GM23338 (cell line): ENCODE measurements at places on chromosomes 7 and 10.
A peak's percentile ranks its signal among the peaks of the same experiment; 100 is the strongest.

DNA sequence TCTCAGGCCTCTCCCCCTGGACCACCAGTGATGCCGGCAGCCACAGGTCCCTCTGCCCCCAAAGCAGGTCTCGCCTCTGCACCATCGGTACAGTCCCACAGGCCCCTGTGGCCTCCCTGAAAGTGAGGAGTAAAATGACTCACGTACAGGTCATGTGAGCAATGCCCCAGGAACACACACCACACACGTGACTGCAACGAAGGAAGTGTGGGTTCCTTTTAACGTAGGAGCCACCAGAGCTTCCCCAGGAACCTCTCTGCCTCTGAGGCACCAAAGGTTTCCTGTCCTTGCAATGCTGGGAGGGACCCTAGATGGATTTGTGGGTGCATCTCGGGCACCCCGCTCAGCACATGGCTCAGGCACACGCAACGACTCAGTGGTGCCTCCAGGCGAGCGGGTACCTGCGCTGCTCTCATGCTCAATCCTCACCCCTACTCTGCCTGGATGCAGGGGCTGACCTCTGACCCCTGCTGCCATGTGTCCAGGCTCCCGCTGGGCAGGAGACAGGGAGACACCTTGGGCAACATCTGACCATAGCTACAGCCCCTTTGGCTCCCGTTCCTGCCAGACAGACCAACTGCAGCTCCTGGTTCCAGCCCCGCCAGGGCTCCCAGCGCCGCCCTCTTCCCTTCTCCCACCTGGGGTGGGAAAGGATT lies 120.7 kb downstream of the PRKAG2 start:
- no peak for DNase-seq

DNA sequence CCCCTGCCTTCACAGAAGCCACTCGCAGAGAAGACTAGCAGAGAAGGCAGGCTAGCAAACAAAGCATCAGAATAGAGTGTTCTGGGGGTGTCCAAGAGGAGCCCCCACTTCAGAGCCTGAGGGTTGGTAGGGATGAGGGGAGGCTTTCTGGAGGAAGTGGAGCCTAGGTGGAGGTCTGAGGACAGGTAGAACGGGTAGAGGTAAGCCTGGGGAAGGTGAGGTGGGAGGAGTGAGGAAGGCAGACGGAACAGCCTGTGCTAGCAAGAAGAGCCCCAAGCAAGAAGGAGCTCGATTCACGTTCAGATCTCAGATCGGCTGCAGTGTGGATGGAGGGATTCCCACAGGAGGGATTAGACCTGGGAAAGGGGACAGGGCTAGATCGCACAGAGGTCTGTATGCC lies 66.0 kb upstream of the DUSP5 start:
- DNase-seq, result no peak

GRCh38 chr10:57420881-57421280 lies 846.8 kb downstream of the IPMK start:
- no peak for DNase-seq

DNA sequence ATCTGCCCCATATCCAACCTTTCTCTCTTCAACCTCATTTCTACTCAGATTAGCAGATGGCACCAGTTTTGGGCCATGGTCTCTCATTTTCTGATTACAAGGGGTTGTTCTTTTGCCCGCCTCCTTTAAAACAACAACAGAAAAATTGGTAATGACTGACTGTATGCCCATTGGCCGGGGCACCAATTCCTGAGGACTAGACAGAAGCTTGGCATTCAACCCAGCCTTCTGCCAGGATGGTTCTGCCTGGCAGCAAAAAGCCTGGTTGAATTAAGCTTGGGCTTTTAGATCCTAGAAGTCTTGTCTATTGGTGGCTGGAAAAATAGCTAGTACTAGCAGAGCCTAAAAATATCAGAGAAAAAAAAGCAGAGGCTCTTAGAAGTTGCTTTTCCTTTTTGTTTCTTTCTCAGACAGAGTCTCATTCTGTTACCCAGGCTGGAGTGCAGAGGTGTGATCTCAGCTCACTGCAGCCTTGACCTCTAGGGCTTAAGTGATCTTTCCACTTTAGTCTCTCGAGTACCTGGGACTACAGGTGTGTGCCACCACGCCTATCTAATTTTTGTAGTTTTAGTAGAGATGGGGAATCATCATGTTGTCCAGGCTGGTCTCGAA lies 402.6 kb downstream of the AUTS2 start:
- no peak for DNase-seq

DNA sequence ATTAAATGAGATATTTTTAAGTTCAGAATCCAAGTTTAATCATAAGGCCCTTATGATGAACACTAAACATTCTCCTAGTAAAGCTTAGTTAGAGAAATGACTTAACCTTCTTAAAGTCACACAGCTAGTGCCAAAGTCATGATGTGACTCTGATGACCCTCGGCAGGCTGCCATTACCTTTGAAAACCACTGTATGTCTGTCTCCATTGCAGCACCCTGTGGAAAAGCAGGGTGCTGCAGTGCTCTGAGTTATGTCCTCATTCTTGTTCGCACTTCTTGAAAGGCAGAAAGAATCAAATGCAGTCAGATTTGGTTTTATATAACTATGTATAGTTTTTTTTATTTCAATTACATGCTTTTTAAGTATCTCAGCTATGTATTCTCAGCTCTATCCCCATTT lies 105.0 kb downstream of the PHTF2 start:
- DNase-seq, result peak; percentile 50

- DNase-seq, result peak; percentile 75
Observed at GRCh38 chr7:66013938-66014337, 31.9 kb upstream of the GUSB start.

DNA sequence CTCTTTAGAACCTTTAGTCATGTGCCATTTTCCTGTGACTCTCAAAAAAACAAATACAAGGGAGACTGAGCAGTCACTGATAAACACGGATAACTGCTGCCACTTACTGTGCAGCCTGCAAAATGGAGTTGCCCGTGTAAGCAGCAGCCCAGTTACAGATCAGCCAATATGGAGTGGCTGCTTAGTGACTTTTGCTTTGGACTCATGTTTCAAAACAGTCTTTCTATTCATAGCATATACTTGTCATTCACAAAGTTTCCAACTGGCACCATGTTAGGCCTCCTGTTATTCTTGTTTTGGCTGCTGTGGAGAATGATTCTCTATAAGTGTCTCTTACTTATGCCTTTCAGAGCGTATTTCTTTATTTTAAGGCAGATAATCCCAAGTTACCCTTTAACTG lies 3.0 kb downstream of the FAM204A start:
- DNase-seq, result no peak

DNA sequence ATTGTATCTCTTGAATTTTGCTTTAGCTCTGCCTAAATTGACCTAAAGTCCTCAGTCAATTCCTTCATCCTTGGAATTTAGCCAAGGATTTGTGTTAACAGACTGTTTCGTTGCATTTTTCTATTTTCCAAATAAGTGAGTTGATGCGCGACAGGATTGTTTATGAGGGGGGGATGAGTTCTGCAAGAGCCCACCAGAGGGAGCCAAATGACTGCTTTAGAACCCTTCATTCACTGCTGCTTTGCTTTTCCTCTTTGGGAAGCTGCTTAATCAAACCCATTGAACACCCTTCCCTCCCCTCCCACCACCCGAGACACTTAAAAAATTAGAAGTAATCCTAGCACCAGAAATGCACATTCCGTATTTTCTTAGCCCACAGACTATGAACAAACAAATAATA lies 33.7 kb upstream of the PTF1A start:
- peak; percentile 88 for DNase-seq

- DNase-seq, result no peak
Observed at GRCh38 chr7:111029574-111030251, 61.2 kb upstream of the LRRN3 start.
